ENCODE measurements at places on chromosomes 3 and 15.

GRCh38 chr3:17315897-17316296 lies 426.5 kb downstream of the TBC1D5 start:
- DNase-seq: no peak

DNA sequence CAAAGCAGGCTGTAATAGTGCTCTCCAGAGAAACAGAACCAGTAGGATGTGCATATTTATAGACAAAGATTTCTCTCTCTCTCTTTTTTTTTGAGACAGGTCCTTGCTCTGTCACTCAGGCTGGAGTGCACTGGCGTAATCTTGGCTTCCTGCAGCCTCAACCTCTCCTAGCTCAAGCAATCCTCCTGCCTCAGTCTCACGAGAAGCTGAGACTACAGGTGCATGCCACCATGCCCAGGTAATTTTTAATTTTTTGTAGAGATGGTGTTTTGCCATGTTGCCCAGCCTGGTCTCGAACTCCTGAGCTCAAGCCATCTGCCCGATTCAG lies 67.1 kb upstream of the CHD2 start:
- DNase-seq: no peak

GRCh38 chr3:133570139-133570936 lies 3.1 kb upstream of the CDV3 start:
- DNase-seq: peak; percentile 95

DNA sequence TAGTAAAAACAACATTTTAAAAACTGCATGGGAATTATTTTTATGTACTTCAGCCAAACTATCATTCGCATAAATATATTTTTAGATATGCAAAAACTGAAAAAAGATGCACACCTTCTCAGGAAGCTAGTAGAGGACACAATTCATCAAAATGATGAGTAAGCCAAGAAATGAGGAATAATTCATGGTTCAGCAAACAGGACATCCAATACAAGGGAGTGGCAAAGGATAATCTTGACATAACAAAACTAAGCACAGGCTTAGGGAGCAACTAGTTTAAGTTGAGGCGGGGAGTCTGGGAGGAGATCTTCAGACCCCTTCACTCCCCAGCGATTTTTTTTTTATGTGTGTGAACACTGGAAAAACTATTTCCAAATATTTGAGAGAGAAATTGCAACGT lies 93.7 kb downstream of the ZNF280D start:
- no peak for DNase-seq

DNA sequence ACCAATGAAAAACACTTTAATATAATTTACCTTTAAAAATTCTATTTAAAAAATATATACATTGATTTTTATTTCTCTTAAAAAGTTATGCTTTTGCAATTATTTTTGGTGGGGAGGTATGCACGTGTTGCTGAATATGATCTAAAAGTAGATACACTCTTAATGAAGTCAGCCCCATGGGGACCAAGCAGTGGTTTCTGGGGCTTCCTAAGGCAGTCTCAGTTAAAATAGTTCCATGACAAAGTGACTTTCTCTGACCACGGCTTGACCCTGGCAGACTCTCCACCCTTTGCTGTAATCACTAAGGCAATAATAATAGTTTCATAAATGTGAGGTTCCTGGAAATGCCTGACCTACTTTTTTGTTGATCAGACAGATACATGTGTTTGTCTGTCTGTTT lies 50.4 kb downstream of the CCR4 start:
- no peak for DNase-seq

DNA sequence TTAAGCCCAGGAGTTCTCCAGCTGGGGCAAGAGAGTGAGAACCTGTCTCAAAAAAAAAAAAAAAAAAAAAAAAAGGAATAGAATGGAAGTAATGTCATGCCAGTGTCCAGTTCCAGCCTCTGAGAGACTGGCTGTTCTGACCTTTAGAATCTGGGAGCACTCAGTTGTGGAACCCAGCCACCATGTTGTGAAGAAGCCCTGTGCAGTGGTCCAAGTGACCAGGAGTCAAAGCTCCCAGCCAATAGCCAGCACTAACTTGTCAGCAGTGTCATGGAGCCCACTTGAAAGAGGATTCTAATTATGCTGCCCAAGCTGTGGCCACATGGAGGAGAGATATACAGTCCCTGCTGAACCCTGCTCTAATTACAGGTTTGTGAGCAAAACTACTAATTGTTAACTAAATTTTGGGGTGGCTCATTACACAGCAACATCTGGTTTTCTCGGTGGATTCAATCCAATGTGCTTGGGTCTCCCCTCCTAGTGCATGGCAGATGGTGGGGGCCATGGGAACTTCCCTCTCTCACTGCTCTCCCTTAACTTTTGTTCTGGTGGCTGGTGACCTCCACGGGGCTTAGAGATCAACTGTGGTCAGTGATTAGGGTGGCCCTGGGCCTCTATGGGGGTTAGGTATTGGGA lies 55.5 kb downstream of the CLEC3B start:
- no peak for DNase-seq

GRCh38 chr15:60591496-60592370 lies 112.8 kb upstream of the ICE2 start:
- DNase-seq: peak; percentile 34

- no peak for DNase-seq
These were observed 319.1 kb downstream of the OXSM start for GRCh38 chr3:26108846-26109489.

- no peak for DNase-seq
These were observed 245.6 kb upstream of the PEX5L start for GRCh38 chr3:180282386-180282785.

- peak; percentile 10 for DNase-seq
These were observed 67.0 kb downstream of the NOX5 start for GRCh38 chr15:69081310-69082004.

- no peak for DNase-seq
These were observed 41.6 kb upstream of the LINGO1 start for GRCh38 chr15:77674327-77674726.

GRCh38 chr3:52683611-52684010 lies 2.1 kb downstream of the PBRM1 start:
- DNase-seq: no peak

DNA sequence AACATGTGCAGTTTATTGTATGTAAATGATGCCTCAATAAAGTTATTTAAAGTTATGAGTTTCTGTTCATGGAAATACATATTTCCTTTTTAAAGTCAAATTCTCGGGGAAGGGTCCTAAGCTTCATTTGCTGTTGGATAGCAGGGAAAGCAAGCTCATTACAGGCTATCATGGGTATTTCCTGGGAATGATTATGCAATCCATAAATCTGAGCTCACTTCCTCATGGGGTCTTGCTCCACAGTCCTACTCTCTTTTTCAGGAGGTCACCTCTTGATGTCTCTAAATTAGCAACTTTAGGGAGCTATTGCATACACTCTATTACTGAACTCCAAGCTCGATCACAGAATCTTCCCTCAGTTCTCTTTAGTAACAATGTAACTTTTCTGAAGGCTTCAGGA lies 69.9 kb upstream of the TP63 start:
- DNase-seq: peak; percentile 13

DNA sequence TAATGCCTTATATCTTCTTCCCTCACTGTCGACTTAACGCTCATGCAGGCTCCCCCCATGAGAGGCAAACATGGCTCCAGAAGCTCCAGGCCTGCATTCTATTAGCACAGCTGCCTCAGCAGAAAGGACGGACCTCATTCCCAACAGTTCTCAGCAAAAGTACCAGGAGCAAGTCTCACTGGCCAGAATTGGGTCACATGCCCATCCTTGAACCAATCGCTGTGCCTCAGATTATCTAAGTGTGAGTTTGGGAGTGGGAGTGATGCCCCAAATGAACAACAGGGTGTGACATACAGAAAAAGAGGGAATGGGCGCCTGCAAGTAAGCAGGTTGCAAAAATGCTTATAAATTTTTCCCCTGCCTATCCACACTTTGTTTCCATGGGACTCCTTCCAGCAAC lies 4.3 kb upstream of the RAD18 start:
- DNase-seq: no peak

DNA sequence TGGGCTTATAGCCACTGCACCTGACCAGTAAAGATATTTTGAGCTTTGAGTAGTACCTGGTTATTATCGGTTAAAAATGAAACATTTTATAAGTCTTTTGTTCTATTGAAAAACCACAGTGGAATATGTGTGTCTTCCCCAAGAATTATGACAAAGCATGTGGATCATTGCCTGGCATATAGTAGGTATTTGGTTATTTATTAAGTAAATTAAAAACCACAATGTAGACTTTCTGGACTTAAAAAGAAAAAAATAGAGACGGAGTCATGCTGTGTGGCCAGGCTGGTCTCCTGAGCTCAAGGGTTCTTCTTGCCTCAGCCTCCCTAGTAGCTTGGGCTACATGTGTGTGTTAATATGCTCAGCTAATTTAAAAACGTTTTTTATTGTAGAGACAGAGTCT lies 43.5 kb downstream of the UBE2E2 start:
- DNase-seq: no peak

DNA sequence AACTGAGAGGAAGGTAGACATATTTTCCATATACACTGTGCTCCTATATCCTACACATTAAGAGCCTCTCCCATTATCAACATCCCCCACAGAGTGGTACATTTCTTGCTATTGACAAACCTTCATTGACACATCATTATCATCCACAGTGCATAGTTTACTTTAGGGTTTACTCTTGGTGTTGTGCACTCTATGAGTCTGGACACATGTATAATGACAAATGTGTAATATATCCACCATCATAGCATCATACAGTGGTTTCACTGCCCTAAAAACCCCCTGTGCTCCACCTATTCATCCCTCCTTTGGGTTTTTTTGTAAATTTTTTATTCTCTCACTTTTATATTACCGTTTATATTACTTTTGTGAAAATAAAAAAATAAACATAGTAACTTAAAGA lies 22.2 kb upstream of the CLDN18 start:
- no peak for DNase-seq

GRCh38 chr3:131896285-131896684 lies 138.5 kb downstream of the CPNE4 start:
- DNase-seq: no peak

DNA sequence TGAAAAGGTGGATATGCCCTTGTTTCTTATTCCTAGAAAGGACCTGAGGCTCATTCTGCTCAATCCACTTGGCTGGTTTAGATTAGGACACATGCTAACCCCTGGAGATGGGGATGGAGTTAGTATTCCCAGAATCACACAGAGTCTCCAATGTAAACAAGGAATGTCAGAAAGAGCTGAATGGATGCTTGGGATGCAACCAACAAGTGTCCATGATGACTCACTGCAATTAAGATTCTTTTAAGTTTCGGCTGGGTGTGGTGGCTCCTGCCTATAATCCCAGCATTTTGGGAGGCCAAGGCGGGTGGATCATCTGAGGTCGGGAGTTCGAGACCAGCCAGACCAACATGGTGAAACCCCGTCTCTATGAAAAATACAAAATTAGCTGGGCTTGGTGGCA lies 315.5 kb upstream of the AZI2 start:
- DNase-seq: no peak

DNA sequence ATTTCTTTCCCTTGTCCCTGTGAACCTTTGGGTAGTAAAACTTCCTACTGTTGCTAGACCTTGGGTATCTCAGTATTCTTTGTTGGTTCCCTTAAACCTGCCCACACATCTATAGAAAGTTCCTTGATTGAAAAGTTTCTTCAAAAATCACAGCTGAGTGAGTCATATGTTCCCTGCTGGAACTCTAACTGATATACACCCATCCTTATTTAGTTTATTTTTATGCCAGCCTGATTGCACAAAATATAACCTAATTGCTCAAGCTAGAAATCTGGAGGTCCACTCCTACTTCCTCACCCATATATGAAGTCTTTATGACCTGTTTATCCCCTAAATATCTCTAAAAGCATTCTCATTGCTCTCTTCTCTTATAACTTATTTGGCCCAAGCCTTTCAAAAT lies 13.7 kb upstream of the GJD2 start:
- DNase-seq: no peak

GRCh38 chr3:49273825-49274532 lies 3.1 kb downstream of the C3orf62 start:
- DNase-seq: no peak

DNA sequence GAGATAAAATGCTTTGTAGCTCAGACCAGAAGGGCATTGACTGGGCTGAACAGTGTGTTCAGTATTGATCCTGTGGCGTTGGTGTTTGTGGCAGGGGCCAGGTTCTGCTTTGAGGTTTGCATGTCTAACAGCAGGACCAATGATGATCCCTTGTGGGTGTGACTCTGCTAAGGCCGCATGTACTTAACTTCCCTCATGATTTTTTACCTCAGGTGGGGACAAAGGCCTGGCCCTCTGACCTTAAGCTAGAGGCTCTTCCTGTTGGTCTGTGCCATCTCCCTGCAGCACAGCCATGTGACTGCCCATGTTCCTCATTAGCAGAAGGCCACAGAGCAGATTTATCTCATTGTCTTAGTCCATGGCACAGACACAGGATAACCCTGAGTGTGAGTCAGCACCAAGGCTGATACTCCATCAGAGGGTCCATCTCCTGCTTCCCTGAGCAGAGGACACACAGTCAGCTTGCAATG lies 34.3 kb upstream of the BSN start:
- peak; percentile 16 for DNase-seq

DNA sequence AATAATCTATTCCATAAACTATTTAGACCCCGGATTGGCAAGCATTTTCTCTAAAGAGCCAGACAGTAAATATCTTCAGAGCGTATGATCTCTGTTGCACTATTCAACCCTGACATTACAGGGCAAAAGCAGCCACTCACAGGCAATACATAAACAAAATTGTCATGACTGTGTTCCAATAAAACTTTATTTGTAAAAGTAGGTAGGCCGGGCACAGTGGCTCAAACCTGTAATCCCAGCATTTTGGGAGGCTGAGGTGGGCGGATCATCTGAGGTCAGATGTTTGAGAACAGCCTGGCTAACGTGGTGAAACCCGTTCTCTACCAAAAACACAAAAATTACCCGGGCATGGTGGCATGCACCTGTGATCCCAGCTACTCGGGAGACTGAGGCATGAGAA lies 66.5 kb downstream of the ADAMTS9 start:
- no peak for DNase-seq

- no peak for DNase-seq
These were observed 11.8 kb downstream of the XXYLT1 start for GRCh38 chr3:195259154-195259474.

DNA sequence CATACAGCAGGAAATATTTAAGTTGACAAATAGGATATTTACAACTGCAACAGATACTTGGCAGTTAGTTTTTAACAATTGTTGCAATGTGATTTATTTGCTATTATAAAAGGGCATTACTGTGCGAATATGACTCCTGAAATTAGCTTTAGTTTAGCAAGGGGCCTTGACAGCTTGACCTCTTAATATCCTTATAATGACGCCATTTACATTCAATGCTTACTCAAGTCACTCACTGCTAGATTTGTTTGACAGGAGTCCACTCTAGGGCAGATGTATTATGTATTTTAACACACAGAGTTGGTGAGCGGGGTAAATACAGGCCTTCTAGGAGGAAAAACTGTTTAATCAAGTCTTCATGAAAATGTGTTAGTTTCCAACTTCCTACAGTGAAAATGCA lies 58.1 kb upstream of the C15orf61 start:
- no peak for DNase-seq

Measured in HT1080 (cell line).